ENCODE measurements at places on chromosomes 2 and 18. TPM values are rescaled to one million over a fixed set of nuclear protein-coding genes. Genes with fewer than 3 reads are reported as not detected.

Gene ALPG
- total RNA-seq, result not detected

Gene RGPD4
- total RNA-seq, result 0.30 TPM

Gene IL36G
- total RNA-seq, result not detected

Gene MROH2A
- total RNA-seq, result not detected

Gene PRSS56
- total RNA-seq, result not detected

Gene PAX8
- total RNA-seq, result 0.35 TPM

Gene PDE11A
- total RNA-seq, result not detected

Gene PSMA8
- not detected for total RNA-seq

Gene DOK6
- total RNA-seq, result not detected

Gene SIX3
- not detected for total RNA-seq

Gene POTEC
- not detected for total RNA-seq

Gene EVX2
- total RNA-seq, result not detected

Gene CDH19
- not detected for total RNA-seq

Gene DYSF
- 4.6 TPM for total RNA-seq

Gene SERPINB11
- total RNA-seq, result not detected

All from CD8-positive, alpha-beta T cell (primary cell).